ENCODE measurements at places on chromosomes 16 and 17.

DNA sequence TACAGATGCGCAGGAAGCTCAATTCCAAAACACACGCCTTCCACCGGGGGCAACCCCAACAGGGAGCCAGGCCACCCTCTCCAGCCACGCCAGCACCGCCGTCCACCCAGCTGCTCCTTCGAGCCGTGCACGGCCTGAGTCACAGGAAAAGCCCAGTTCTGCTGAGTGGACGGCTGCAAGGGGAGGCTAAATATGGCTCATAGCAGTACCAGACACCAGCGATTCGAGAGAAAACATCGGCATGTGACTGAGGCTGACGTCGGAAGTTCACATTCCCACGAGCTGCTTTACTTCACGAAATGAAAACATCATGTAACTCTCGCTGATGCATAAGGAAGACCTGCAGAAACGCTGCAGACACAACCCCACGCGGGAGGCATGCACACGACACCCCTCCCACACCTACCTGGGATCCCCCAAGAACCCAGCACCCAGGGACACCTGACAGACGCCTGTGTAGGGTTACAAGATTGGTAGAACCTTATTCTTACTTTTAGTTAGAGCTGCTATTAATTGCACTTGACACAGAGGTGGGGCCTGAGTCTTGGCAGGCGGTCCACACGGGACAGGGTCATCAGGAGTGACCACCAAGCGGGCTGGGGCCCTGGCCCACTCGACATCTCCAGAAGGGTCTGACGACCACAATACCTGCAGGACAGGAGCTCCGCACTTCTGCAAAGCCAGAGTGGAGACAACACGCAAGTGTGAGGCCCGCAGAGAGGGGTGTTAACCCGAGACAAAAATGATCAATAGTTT is 116.8 kb downstream of the ANKRD11 start:
- DNase-seq, result no peak

DNA sequence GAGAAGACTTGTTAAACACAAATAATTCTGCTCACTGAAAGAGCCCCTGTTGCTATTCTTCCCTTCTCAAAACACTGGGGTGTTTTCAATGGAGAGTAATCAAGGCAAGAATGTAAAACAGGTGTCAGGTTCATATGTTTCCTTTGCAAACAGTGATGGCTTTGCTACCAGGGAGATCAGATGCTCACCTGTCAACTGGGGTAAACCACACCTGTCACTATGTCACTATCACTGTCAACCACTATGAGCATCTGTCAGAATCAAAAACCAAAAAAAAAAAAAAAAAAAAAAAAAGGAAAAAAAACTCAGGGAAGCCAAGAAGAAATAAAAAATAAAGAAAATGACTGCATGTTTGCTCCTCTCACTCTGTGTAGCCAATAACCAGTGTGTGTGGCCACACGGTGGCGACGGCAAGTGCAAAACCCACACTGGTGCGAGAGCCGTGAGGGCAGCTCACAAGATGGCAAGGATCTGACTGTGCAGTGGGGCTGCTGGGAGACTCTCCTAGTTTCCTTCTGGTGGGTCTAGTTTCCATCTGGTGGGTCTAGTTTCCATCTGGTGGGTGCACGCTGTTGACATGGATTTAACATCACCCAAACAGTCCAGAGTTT is 22.7 kb downstream of the USP22 start:
- DNase-seq, result no peak

- DNase-seq, result no peak
Measured at GRCh38 chr17:8057691-8058114, 18.8 kb downstream of the ALOX15B start.

DNA sequence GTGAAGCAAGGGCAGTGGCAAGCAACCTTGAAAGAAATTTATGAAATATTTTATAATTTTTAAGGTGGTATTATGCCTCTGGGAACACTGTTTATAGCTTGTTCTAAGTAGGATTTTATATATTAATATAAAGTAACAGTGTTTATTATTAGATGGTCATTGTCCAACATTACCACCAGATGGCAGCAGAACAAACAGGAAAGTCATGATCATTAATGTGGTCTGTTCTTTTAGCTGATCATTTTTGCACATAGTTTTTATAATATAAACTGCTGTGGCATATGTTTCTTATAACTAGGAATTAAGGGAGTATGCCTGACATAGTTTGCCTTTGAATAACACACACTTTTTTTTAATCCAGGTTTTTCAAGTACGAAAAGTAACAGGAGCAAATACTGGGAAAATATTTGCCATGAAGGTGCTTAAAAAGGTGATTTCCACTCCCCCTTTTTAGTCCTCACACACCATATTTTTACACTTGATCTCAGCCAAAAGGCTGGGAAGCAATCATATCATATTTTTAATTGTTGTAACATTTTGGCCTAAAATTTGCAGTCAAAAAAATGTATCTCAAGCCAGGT is 21.4 kb downstream of the RPS6KB1 start:
- DNase-seq, result no peak

GRCh38 chr16:89257281-89257731 is 39.8 kb downstream of the ZNF778 start:
- DNase-seq, result no peak

DNA sequence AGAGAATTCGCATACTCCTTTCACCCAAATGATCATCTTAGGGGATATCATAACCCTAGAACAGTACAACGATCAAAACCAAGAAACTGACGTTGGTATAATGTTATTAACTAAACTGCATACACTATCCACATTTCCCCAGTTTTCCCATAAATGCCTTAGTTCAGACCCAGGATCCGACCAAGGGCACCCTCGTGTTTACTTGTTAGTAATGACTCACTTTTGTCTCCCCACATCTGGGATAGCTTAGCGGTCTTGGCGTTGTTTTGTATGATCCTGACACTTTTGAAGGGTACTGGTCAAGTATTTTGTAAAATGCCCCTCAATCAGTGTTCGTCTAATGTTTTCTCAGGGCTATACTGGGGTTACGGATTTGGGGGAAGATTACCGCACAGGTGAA is 8.0 kb downstream of the HS3ST3A1 start:
- DNase-seq, result no peak

- no peak for DNase-seq
Measured at GRCh38 chr16:82945420-82946101, 318.8 kb downstream of the CDH13 start.

All from stimulated activated CD8-positive, alpha-beta memory T cell treated with anti-CD3 and anti-CD28 coated beads, Interleukin-4, amount 100 ng/mL, for 1 hour (primary cell).